ENCODE measurements at places on chromosomes 6 and 20. TPM values are rescaled to one million over a fixed set of nuclear protein-coding genes. Genes with fewer than 3 reads are reported as not detected.

GRCh38 chr20:60271597-60271996, 313.4 kb downstream of the CDH26 start:
- DNase-seq: no peak

DNA sequence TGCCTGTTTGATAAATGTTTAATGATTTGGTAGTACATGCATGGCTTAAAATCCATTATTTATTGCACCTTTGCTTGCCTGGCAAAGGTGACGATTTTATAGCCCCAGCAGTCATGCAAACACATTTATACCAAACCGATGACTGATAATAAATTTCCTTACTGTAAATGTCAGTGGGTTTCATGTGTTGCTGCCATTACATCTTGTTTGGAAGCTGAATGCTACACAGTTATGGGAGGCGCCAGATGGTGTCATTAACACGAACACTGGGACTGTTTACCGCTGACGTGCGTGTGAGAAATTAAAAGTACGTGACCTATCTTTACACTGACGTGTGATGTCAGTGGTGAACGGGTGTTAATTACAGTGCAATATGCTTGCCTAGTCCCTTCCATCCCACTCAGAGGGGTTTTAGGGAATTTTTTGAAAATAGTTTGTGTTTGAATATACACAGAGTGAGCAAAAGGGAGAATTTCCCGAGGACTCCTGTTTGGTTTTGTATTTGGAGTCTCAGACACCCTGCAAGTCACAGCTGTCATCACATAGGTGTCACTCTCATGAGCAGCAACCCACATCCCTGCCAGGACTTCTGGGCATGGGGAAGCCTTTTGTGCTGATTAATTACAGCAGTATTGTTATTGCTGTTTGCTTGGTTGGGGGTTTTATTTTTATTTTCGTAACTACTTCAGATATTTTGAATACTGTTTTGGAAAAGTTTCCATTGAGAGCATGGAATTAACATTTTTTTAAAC, 151.8 kb upstream of the INSM1 start:
- DNase-seq: no peak

- DNase-seq: no peak
These were observed 176.4 kb upstream of the UST start for GRCh38 chr6:148570456-148570855.

GRCh38 chr6:9204171-9204570, 768.8 kb upstream of the SLC35B3 start:
- DNase-seq: no peak

DNA sequence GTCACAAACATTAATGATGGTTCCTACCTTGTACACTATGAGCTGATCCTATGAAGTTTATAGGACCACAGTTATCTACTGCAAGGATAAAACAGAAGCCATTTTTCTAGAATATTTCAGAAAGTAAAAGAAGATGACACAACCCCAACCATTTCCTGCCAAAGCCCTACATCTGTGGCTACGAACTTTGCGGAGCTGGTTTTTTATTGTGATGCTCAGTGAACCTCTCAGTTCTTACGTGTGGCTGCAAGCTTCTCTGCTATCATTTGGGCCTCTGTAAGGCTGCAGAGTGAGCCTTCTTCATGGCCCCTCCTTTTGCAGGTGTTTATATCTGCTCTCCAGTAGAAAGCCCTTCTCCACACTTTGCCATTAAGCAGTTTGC, 17.8 kb upstream of the TAGAP start:
- no peak for DNase-seq

DNA sequence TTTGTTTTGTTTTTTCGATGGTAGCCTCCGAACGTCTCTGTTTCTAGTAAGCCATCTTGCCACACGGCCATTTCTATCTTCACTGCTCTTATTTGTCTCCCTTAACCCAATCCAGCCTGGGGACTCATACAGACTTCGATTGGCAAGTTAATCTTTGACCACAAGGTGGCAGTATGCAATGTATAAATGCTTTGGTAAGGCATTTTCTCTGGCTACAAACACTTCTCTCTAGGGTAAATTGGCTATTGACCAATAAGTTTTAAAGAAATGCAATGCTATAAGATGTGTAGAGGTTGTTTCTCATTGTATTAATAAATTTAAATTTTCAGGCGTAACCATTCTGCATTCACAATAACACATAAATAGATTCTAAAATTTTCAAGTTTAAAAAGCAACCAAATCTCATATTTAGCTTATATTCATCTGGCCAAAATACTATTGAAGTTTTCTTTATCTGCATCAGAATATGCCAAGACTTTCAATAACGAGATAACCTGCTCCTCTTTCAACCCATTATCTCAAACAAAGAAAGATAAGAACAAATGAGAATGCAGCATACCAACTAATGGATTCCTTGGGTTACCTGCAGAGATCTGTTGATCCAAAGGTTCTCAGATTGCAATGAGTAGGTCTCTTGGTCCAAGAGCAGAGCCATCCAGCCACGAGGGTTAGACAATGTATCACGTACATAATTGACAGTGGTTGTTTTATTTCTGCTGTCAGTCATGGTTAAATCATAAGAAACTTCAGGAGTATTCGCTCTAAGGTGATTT, 231.9 kb downstream of the PKHD1 start:
- no peak for DNase-seq

SLCO4A1 gene
- total RNA-seq: 14.7 TPM

SEL1L2 gene
- total RNA-seq: 6.0 TPM

CALHM4 gene
- not detected for total RNA-seq

BFSP1 gene
- 0.93 TPM for total RNA-seq

SIRPB1 gene
- 1.9 TPM for total RNA-seq
